ENCODE measurements at places on chromosomes 5 and 9.

- DNase-seq, result no peak
Measured at GRCh38 chr5:50593681-50594080, 72.8 kb upstream of the PARP8 start.

DNA sequence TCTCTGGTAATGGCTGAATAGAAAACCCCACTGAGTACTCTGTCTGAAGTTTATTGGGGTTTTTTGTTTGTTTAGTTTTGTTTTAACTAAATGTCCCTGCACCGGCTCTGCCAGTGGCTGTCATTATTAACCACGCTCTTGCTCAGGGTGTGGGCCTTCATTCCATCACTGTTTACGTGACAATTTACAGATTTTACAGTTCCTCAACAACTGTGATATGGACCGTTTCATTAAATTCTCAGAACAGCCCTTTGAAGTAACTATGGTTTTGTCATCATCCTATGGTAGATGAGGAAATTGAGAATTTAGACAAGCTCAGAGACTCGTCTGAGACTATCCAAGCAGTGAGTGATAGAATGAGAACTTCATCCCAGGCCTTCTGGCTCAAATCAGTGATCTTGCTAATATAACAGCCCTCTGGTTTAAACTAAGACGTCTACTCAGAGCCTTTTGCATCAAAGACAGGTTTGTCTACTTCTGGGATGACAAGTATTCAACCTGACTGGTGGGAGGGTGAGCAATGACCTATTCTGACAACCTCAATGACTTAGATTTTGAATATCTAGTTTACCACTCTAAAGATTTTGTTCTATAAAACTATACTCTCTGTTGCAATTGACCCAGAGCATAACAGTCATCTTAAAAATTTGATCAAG is 77.3 kb upstream of the MAP3K1 start:
- DNase-seq, result peak; percentile 35

- DNase-seq, result peak; percentile 46
Measured at GRCh38 chr9:33082538-33083326, 6.3 kb upstream of the SMU1 start.

DNA sequence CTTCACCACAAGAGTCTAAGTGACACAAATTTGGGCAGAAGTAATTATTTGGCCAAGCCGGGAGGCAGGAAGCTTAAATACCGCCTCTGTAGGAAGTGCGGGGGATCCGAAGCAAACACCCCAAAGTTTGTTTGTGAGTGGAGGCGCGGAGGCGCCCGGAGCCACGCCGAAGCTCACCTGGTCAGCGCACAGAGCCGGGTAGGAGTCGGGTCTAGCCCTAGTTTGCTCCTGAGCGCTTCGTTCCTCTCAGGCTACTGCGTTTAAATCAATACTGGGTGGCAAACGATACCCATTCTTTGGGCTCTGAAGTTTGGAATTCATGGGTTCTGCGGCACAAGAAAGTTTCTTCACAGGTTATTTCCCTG is 855 bp downstream of the MCC start:
- DNase-seq, result no peak

- no peak for DNase-seq
Measured at GRCh38 chr5:14908172-14908571, 36.6 kb upstream of the ANKH start.

DNA sequence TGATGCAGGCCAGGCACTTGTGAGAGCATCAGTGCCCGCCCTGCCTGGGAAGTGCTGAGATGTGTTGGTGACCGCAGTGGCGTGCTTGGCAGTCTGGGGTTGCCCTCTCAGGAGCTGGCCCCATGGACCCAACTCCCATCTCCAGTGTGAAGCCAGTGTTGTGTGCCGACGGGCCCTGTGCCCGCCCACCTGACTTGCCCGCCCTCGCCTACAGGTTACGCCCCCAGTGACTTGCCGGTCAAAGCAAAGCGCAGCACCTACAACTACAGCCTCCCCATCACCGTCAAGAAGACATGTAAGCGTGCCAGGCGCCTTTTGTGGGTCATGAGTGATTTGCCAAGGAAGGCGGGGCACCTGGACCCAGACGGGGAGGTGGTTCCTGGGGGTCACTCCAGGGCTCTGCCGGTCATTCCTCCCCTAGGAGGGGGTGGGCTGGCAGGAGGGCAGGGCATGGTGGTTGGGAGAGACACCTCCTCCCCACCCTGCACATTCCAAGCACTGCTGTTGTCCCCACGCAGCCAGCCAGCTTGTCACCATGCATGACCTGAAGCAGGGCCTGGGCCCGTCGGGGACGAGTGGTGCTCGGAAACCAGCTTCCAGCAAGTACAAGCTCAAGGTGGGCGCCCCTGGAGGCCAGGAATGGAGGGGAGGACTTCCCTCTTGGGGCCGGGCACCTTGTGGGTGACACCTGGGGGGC is 7.4 kb upstream of the CEL start:
- no peak for DNase-seq

DNA sequence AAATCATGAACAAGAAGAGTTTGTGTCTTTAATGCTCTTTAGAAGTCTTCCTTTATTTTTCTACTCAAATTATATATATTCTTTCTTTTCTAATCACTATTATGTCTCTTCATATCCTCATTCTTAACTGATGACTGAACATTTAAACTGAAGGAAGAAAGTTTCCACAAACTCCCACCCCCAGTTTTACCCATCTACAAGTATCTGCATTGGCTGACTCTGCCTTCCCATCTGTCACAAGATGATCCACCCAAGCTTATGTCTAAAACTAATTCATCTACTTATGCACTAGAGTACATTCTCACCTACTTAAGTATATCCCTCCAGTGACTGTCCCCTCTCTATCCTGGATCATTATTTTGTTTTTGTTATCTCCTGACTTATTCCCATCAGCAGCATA is 344.5 kb downstream of the PRR16 start:
- DNase-seq, result no peak

- DNase-seq, result no peak
Measured at GRCh38 chr9:13721481-13722235, 442.2 kb upstream of the MPDZ start.

DNA sequence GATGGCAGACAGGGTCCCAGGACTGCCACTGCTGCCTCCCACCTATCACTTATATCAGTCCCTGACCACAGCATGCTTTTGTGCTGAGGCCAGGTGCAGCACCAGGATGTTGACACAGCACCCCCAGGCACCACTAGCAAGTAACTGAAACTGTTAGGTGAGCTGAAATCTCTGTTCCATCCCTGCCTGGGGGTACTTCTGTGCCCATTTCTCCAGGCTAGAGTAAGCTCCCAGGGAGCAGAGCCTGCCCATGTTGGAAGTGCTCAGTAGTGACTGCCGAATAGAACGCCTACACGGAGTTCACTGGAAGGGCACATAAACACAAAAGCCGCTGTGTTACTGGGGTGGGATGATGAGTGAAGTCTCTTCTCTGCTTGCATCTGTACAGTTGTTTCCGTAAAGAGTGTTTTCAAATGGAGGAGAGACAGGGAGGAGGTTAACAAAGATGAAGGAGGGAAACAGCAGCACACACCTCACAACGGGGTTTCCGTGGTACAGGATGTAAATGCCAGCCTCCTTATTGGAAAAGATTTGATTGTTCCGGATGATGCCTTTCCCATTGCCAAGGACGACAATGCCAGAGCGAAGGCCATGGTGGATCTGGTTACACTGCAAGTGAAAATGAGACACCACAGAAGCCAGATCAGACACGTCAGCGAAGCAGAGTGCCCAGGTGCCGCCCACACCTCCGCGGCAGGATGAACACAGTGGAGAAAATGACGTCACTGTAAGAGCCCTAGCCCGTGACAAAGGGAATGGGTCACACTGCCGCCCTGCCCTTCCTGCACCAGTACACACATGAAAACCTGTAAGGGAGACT is 43.1 kb downstream of the POLR1E start:
- no peak for DNase-seq

- DNase-seq, result no peak
Measured at GRCh38 chr5:84299959-84300358, 84.7 kb downstream of the EDIL3 start.

DNA sequence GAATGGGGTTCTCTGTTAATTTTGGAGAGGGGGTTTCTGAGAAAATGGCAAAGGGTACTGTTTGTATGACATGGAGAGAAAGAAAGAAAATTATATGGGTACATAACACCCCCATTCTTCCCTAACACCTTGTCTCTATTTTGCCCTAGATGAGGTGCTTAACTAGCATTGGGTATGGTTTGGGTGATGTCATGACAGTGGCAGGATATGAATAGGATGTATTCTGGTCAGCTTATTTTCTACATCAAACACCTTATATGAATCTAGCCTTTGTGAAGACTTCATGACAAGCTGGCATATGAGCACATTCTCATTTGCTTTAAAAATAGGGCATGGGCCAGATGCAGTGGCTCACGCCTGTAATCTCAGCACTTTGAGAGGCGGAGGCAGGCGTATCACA is 58.6 kb downstream of the LNPEP start:
- no peak for DNase-seq

DNA sequence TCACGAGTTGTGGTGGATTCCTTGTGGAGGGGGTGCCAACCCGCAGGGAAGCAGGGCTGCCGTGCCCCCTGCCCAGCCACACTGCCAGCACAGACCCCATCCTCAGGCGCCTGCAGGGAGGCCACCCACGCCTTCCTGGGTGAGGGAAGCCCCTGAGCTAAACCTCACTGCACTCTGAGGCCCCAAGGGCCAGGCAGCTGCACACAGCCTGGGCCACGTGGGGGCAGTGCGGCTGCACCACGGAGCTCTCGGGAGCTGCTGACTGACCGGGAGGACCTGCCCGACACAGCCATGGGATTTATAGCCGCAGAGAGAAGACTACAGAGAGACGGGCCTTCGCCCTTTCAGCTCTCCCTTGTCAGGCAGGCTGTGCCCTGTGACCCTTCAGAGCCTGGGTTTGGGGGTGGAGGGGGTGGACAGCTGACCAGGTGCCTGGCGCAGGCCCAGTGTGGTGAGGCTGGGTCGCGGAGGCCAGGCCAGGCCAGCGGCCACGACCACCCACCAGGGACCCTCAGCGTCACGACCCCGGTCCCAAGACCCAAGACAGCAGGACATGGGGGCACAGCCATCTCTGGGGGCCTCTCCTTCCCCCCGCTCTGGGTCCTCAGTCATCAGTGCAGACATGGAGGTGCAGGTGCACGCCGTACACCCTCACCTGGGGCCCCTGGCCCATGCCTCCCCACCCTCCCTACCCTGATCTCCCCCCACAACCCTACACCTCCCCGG is 4.3 kb upstream of the AHRR start:
- peak; percentile 64 for DNase-seq

GRCh38 chr5:172048539-172049101 is 42.2 kb upstream of the FBXW11 start:
- peak; percentile 24 for DNase-seq

- DNase-seq, result no peak
Measured at GRCh38 chr5:96714450-96714849, 52.3 kb downstream of the CAST start.

DNA sequence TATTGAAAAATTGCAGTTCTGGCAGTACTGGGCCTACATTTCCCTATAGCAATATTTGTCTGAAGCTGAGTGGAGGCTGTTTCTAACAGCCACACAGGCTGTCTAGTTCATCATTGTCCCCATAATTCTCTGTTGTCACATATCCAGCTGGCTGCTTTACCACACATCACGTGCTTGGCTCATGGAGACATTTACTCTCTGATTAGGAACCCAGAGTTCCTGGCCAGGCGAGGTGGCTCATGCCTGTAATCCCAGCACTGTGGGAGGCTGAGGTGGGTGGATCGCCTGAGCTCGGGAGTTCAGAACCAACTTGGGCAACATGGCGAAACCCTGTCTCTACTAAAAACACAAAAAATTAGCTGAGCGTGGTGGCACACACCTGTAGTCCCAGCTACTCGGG is 81.4 kb downstream of the PGM5 start:
- DNase-seq, result no peak

GRCh38 chr5:136434795-136435194 is 69.5 kb upstream of the TRPC7 start:
- no peak for DNase-seq

GRCh38 chr9:104831681-104832080 is 67.8 kb downstream of the NIPSNAP3B start:
- DNase-seq, result no peak

DNA sequence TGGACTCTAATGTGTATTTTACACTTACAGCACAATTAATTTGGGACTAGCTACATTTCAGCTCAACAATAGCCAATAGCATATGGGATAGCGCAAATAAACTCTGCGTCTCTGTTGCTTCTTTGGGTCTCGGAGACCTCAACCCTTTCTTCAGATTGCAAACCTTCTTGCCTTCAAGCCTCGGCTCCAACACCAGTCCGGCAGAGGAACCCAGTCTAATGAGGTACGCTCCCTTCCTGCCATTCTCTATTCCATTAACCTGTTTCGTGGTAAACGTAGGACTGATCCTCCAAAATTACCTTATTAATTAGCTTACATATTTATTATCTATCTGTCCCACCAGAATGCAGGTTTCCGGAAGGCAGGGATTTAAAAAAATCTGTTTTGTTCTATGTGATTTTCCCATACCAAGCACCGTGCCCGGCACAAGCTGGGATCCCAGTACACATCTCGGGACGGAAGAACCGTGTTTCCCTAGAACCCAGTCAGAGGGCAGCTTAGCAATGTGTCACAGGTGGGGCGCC is 525 bp upstream of the DAPK1 start:
- DNase-seq, result no peak

DNA sequence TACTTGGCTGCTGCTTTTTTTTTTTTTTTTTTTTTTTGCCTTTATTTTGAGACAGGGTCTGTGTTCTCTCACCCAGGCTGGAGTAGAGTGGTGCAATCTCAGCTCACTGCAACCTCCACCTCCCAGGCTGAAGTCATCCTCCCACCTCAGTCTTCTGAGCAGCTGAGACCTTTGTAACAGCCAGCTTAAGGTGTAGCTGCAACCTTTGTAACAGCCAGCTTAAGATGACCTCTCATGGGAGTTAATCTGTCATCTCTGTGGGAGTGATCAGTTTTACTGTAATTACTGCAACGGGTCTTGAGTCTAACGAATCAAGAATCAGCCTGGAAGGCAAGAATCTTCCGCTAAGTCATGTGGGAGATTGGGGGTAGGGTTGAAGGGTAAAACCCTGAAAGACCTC is 31.6 kb upstream of the SNX2 start:
- no peak for DNase-seq

DNA sequence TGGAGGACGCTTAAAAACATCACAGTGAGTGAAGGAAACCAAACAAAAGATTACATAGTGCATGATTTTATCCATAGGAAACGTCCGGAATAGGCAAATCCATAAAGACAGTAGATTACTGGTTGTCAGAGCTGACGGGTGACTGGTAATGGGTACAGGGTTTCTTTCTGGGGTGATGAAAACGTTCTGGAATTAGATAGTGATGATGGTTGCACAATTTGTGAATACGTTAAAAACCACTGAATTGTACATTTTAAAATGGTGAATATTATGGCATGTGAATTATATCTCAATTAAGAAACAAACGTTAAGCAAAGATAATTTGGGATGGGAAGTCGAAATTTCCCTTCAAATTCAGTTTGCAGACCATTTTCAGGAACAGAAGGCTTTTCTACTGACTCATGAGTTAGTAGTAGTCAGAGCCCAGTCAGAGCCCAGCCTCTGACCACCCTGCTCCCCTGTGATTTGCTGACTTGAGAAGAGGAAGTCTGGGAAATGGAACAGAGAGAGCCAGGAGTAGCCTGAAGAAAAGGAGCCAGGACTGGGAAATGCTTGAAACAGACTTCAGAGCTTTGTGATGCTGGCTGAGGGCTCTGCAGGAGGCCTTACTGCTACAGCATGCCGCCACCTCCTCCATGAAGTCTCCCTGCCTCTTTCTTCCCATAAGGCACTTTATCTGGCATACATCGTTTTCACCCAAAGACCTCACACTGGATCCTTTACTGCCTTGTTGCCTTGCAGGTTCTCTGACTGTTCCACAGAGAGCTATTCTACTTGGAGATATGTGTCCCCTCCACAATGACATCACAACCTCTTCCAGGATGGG is 46.4 kb upstream of the CTNNA1 start:
- DNase-seq, result peak; percentile 77

All from inflammatory macrophage treated with lipopolysaccharide for 4 hours (primary cell).